Fibroblast of villous mesenchyme (primary cell): ENCODE measurements at places on chromosomes 7 and 10.
A peak's percentile ranks its signal among the peaks of the same experiment; 100 is the strongest.

DNA sequence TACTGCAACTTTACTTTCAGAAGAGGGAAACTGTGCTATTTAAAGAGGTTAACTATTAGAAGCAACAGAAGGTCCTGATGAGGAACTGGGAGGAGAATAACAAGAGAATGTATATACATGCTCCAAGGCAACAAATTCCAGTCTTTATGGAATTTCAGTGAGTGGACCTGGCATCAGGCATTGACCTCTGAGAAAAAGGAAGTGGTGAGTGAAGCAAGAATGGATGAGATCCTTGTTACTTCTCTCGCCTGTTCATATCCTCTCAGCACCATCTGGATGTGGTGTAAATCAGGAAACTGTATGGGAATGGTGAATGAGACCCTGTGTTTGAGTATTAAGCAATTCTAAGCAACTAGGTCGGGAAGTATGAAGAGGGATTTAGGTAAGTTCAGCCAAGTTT, 30.3 kb upstream of the KBTBD2 start:
- peak; percentile 39 for DNase-seq

DNA sequence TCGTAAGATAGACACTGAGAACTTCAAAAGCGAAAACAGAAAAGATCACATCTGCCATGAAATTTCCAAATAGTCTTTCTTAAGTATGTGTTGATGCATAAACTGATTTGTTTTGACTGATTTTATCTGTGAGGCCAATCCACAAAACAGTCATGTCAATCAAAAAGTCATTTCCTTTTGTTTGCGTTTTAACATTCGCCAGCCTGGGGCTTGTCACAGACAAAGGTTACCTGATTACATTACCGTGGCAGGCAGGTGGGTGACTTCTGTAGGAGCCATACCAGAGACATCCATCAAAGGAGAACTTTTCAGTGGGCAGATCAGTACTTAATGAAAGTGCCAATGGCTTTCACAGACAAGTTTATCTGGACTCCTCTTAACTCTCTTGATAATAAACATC, 45.5 kb upstream of the BET1 start:
- DNase-seq: no peak

GRCh38 chr7:155844526-155844925, 32.3 kb upstream of the SHH start:
- DNase-seq: no peak

DNA sequence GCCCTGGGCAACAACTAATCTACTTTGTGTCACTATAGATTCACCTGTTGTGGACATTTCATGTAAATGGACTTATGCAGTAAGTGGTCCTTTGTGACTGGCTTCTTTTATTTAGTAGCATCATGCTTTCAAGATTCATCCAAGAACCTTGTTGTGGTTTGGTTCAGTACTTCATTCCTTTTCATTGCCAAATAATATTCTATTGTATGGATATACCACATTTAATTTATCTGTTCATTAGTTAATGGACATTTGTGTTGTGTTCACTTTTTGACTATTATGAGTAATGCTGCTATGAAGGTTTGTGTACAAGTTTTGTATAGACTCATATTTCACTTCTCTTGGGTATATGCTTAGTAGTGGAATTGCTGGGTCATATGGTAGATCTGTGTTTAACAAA, 27.8 kb downstream of the BPGM start:
- no peak for DNase-seq

GRCh38 chr10:7409045-7409731, 1.6 kb downstream of the SFMBT2 start:
- DNase-seq: peak; percentile 13

- DNase-seq: no peak
Observed at GRCh38 chr7:20401861-20402746, 71.4 kb downstream of the ITGB8 start.

GRCh38 chr7:130723784-130724183, 10.2 kb downstream of the KLF14 start:
- no peak for DNase-seq

DNA sequence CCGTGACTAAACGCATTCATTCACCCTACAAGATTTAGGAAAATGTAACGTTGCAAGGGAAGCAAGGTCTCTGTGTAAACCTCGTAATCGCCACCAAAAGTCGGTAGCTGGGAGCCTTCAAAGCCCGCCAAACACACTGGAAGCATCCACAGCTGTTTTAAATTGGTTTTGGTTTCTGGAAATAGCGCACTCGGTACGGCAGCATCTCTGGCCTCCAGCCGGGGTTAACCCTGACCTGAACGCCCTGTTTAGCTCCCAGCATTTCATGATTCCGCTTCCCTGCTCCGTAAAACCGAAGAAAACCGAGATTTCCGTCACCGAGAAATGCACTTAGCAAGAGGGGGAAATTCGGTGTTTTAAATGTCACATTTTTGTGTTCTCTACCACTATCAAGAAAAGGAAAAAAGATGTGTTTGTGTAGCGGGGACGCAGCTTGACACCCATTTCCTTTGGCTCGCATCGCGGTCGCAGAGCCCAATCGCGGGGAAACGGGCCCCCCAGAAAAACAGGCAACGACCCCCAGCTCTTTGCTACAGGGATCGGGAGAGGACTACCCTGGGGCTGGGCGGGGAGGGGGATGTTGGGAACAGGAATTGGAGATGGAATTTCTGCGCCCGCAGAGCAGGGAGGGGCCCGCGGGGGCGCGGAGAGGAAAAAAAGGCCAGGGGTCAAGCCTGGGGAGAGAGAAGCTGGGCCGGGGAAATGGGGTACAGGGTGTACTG, 646 bp downstream of the SGCE start:
- DNase-seq: peak; percentile 62

DNA sequence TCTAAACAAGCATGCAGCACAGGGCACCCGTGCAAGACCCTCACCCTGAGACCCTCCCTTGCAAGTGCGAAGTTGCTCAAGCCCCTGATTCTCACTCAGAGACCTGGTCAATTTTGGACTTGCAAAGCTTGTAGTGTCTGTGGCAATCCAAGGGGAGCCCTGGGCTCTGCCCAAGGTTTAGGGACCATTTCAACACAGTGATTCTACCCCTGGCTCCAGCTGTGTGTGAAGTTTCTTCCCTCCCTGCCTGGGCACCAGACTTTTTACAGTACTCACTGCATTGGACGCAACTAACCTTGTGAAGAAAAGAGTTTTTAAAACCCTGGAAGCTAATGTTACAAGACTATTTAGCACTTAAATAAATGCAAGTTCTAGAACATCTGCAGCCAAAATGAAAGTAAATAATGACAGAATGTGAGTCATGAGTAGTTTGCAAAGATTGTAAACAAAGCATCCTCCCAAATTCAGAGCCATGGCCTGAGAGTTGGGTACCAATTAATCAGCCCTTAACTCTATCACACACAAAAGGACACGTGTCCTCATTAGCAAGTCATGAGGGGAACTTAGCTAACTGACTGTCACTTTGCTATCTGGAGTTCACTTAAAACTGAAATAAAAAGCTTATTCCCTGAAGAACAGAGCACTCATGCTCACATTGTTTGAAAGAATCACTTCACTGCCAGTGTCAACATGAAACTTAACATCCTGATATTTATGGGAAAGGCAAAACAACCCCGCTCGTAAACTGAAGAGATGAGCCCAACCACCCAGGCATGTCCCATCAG, 48.1 kb downstream of the RGS10 start:
- peak; percentile 91 for DNase-seq

DNA sequence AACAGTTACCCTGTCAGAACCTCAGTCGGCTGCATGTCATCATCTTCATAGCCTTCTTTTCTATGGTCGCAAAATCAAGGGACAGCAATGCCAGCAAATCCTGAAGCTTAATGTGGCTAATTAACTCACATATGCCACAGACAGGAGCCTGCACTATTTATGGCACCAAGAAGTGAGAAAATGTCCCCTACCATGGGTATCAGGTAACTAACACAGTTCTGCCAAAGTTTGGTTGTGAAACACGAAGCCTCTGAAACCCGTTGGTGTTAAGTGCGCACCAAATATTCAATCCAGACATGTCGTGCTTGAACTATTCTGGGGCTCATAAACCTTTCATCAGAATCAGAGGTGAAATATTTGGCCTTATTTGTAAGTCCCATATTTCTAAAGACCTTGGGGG, 63.3 kb downstream of the EVX1 start:
- no peak for DNase-seq

- DNase-seq: no peak
Observed at GRCh38 chr7:14807507-14807906, 95.0 kb downstream of the DGKB start.

GRCh38 chr7:117480978-117481377, 1.2 kb downstream of the CFTR start:
- no peak for DNase-seq

GRCh38 chr10:99766302-99766681, 16.1 kb upstream of the ABCC2 start:
- DNase-seq: no peak
